Activated T-helper 17 cell treated with anti-CD3 and anti-CD28 coated beads, Interleukin-2, amount 50 U/mL, for 72 hours (primary cell): ENCODE measurements at places on chromosomes 6 and 20. TPM values are rescaled to one million over a fixed set of nuclear protein-coding genes. Genes with fewer than 3 reads are reported as not detected.

GRCh38 chr6:8674126-8674525 lies 238.8 kb upstream of the SLC35B3 start:
- no peak for ATAC-seq

DNA sequence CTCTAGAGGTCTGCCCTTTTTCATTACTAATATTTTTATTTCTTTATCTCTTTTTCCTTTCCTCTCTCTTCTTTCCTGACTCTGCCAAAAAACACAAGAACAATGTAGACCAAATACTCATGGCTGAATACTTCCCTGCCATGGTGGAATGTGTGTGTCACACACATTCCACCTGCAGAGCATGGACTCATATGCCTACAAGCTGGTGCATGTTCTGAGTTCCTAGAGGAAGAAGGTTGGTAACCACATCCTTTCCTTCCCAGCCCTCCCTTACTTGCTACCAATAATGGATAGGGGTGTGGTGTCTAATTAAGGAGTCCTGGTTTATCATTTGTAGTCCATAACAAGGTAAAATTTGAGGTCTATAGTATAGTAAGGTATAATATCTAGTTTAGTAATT lies 15.2 kb upstream of the CST9L start:
- ATAC-seq: no peak

DNA sequence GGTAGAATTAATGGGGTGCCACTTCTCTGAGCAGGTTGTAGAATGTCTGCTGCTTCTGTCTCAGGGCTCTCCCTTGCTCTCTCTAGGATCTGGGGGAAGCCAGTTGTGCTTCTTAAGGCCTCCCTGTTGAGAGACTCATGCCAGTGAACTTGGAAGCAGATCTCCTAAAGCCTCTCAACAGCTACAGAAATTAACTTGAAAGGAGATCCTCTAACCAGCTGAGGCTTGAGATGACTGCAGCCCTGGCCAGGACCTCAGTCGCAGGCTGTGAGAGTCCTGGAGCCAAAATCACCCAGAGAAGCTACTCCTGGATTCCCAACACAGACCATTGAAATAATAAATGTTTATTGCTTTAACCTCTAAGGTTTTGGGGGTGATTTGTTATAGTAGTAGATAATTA lies 180.2 kb upstream of the MARCKS start:
- no peak for ATAC-seq

- peak; percentile 21 for ATAC-seq
These were observed 584 bp downstream of the PTK7 start for GRCh38 chr6:43076464-43077332.

DNA sequence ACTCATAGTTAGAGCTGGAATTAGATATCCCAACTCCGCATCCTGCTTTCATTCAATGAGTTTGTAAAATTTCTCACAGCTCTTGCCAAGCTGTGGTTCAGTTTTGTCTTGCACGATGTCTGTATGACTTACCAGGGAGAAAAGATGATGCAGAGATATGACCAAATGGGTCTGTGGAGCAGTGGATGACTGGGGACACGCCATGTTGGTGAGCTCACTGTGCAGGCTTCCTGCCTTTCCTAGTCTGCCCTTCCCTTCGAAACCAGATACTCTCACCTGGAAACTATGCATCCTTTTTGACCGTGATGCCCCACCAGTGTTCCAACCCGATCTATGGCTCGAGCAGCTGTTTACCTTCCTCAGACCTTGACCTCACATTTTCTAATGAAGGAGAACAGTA lies 262.7 kb upstream of the BMP2 start:
- no peak for ATAC-seq

GRCh38 chr6:99181174-99181573 lies 168.3 kb downstream of the FAXC start:
- ATAC-seq: no peak

DNA sequence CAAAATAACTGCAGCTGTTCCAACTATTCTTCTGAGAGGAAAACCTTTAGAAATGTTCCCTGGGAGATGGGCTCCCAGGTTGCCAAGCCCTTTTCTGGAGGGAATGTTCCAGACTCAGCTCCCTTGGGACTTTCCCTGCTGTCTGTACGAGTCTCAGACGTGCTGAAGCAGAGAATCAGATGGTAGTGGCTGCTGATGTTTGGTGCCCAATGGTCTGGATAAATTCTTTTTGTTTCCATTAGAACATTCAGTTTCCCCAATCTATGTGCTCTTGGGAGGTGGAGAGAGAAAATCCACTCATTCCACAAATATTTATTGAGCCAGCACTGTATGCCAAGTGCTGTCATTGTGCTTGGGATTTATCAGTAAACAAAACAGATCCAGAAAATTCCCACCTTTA lies 40.0 kb downstream of the SNHG17 start:
- no peak for ATAC-seq

GRCh38 chr6:125749865-125750691 lies 646 bp downstream of the HEY2 start:
- ATAC-seq: no peak

- ATAC-seq: peak; percentile 69
These were observed 85.2 kb downstream of the SHLD1 start for GRCh38 chr20:5835321-5835821.

DNA sequence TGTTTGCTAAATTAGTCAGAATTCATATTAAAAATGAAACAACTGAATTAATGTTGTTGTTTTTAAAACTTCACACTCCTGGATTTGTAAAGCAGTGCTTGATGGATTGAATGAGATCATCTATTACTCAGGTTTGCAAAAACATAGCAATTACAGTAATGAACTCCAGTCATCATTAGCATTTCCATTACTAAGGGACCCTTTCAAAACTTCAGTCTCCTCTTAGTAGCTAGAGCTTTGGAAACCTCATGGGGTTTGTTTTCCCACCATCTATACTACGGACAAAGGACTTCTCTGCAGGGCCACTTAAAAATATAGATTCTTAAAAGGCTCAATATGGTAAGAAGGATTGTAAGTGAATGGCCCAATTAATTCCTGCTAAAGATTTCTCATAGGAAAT lies 209.9 kb upstream of the PRND start:
- ATAC-seq: no peak

DNA sequence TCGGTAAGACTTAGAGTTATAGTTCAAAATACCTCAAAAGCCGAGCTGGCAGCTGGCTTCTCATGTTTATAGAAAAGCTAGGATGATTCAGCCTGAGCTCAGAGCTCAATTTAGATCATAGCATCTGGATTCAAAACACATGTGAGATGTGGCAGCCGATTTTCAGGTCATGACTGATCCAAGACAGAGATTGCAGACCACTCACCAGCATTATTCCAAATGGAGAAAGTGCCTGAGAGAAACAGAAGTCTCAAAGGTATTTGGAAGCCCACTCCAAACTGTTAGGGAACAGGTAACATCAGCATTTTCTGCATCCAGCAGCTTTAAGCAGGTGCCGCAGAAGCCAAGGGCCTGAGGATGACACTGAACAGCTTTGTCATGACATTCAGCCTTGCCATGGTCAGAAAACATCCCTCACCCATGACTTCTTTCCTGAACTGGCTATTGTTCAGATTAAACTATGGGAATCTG lies 102.2 kb downstream of the BACH2 start:
- ATAC-seq: peak; percentile 48

DNA sequence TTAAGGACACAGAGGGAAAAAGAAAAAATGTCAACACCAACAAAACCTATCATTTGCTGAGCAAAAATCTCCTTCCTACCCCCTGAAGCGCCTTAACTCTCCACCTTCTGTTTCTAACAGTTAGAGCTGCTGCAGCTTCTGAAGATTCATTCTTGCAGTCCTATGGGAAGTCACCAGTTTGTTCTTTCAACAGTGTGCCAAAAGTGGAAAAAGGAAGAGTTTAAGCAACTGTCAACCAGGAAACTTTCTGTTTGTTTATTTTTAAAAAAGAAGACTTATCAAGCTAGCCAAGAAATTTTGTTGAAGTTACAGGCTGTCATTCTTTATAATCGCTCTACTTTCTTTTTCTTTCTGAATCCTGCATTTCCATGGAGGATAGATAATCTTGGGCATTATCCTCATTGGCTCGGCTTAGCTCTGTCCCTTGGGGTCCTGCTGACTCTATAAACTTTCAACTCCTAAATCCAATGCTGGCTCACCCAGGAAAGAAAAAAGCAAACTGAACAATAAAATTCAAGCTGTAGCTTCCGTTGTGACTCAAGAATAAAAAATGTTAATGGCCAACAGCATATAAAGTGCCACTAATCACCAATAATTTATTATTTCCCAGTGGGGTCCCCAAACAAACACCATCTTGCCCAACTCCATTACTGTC lies 172.8 kb upstream of the CITED2 start:
- no peak for ATAC-seq

DNA sequence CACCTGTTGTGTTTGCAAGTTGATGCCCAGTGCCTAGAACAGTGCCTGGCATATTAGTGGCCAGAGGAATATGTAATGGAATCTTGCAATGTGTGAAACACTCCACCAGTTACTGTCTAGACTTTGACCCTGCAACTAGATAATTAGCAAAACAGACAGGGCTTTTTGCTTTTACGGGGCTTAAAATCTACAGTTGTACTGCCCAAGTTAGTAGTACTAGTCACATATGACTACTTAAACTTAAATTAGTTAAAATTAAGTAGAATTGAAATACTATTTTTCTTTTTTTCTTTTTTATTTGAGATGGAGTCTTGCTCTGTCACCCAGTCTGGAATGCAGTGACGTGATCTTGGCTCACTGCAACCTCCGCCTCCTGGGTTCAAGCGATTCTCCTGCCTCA lies 44.3 kb upstream of the PLCB4 start:
- no peak for ATAC-seq

DNA sequence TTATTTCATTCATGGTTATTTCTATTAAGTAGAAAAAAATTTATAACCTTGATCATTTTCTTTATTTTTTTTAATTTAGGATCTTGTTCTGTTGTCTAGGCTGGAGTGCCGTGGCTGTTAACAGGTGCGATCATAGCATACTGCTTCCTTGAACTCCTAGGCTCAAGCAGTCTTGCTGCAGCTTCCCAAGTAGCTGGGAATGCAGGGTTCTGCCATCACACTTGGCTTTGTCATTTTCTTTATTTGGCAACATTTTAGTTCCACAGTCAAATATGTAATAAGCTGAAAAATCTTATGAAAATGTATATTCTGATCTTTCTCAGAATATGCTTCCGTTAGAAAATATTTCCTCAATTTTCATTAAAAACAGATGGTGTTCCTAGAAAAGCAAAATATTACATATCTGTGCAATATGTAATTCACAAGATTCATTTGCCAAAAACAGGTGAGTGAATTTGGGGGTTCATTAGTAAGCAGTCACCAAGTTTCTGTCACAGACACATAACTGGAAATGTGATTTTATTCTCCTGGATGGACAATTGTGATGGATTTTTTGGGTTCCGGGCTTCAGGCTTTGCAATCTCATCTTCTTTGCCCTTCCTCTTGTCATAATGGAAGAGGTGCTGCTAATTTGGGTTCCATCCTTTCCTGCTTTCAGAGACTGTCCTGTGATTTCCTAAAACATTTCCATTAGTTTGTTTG lies 21.5 kb downstream of the AMD1 start:
- no peak for ATAC-seq

DNA sequence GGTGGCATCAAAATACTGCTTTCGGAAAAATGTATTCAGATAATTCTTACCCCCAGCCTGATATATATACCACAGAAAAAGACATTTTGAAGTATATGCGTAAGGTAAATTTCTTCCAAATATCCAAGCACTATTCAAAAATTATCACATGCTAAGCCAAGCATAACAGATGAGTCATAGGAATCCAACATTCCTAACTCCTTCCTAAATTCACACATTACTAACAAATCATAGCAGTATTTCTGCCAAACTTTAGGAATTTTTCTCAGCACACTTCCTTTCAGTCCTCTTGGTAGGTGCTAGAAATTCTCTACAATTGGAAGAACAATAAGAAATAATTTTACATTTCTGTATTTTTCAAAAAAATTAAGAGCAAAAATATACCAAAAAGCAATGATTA lies 417.5 kb downstream of the EYS start:
- ATAC-seq: no peak

GRCh38 chr6:48036316-48036715 lies 74.7 kb downstream of the PTCHD4 start:
- no peak for ATAC-seq

- ATAC-seq: no peak
These were observed 1.2 kb downstream of the DDR1 start for GRCh38 chr6:30885481-30885998.

- ATAC-seq: no peak
These were observed 1.9 kb downstream of the MCCD1 start for GRCh38 chr6:31530659-31531058.

DNA sequence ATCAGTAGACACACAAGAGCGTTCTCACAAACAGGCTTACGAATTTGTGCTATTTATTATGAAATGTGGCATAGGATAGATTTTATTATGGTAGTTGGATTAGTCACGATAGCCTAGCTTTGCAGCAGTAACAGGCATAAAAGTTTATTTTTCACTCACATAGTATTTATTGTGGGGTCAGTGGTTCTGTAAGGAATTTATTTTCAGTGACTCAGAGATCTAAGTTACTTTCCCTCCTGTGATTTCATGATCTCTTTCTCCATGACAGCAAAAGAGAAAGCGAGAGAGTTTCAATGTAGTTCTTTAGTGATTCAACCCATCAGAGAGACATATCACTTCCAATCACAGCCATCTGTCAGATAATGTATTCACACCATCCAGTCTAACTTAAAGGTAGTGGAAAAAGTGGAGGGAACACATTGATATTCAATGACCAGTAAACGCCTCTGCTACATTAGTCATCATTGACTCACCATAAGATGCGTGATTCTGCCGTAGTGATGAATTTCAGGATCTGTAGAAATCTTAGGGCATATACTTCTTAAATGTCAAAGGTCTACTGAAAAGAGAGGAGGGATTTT lies 605.5 kb downstream of the HDGFL1 start:
- ATAC-seq: peak; percentile 24

DNA sequence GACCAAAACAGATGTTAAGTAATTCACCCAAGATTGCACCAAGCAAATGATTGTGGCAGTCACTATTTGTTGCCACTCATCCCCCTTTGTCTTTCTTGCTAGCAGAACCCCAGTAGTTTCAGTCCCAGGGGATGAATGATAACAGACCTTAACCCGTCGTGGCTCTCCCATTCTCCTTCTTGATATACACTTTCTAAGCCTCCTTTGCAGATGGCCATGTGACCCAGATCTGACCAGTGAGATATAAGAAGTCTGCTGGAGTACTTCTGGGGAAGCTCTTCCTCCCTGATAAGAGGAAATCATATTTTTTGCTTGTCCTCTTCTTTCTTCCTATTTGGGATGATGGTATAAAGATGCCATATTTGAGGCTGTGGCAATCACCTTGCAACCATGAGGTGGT lies 9.6 kb upstream of the SH3BGRL2 start:
- ATAC-seq: no peak

The ENPP4 gene
- 7.4 TPM for total RNA-seq

The SCRT2 gene
- total RNA-seq: not detected

The CASS4 gene
- total RNA-seq: 5.1 TPM

The KCNK5 gene
- total RNA-seq: 8.9 TPM

The C6orf141 gene
- not detected for total RNA-seq

The CTCFL gene
- not detected for total RNA-seq

The RFX6 gene
- total RNA-seq: not detected

The GCNT2 gene
- total RNA-seq: 0.73 TPM

The SLC44A4 gene
- total RNA-seq: not detected

The SEMG1 gene
- not detected for total RNA-seq
